ENCODE measurements at places on chromosomes 13 and 19.
A peak's percentile ranks its signal among the peaks of the same experiment; 100 is the strongest.

GRCh38 chr13:40271931-40272775, 394.3 kb downstream of the FOXO1 start:
- no peak for DNase-seq

- no peak for DNase-seq
Observed at GRCh38 chr19:13040232-13040947, 45.1 kb downstream of the NFIX start.

DNA sequence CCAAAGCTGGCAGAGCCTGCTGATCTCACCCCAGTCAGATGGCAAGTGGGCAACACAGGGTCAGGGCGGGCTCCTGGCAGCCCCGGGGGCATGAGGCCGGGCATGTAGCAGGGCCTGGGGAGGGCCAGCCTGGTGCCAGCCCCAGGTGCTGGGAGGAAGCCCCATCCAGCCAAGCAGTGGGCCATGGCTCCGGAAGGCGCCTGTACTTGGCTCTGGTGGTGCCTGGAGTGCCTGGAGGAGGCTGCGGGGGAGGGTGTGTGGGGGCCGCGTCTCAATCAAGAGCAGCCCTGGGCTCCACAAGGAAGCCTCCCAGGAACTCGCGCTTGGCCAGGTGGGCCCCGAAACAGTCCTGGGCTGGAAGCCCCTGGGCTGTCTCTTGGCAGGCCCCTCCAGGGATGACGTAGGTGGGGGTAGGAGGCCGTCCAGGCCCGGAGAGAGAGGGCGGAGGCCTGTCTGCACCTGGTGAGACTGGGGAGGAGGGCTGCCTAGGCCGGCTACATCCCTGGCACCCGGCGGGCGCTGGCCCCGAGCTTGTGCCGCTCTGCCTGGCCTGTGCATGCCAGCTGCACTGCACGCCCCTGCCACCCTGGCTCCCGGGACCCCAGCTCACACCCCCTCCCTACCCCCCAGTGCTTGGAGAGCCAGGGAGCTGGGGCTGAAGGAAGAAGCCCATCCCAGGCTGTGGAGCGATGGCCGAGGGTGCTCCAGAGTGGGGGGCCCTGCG, 45.9 kb downstream of the COMP start:
- DNase-seq: no peak

GRCh38 chr19:49566302-49566701, 14.1 kb downstream of the NOSIP start:
- no peak for DNase-seq

- DNase-seq: peak; percentile 41
Observed at GRCh38 chr19:35868172-35868822, at the start of gene APLP1. TSS of gene APLP1 (plus strand) at chr19:35868574. CDS start at chr19:35868637, 63 bp downstream.

GRCh38 chr13:36998624-36999041, 507 bp downstream of the ALG5 start:
- peak; percentile 16 for DNase-seq

DNA sequence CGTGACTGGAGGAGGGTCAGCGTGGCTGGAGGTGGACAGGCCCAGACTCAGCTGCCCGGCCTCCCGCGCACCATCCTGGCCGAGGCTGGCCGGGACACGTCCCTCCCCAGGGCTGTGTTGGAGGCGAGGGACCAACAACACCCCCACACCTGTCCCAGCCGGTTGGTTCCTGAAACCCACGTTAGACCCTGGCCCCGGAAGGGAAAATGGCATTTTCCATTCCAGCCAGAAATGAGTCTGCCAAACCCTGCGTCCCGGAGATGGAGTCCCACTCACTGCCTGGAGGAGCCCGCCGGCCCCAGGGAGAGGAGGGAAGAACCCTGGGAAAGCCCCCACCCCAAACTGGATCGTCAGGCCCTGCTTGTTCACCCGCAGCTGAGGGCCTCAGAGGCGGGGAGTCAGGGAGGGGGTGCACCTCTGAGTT, 4.8 kb upstream of the WDR18 start:
- no peak for DNase-seq

DNA sequence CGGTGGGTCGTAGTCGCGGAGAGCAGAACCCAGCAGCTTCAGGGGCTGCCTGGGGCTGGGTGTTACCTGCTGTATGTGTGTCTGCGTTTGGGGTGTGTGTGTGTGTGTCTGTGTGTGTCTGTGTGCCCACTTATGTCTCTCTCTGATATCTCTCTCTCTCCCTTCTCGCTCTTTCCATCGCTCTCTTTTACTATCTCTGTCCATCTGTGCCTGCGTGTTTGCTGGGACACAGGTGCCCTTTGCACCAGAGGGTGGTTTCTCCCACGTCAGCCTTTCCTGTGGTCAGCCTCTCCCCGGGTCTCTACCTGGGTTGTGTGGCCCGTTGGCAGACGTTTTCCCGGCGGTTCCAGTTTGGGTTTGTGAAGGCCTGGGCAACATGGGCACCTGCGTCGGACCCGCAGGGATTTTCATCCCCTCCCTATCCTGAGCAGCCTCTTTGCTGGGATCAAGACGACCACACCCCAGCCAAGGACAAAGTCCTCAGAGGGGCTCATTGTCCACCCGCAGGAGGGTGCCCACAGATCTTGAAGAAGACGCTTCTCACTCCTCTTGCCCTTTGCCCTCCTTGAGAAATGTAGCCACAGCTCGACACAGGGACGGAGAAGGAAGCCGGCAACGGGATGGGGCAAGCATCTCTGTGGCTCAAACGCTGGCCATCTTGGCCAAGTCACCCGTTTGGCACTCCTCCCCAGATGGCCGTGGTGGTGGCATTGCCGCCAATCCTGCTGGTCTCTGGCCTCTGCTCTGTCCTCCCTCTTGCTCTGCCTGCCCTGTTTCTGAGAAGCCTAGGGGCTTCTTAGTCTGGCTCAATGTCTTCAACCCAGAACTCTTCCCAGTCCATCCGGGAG, 43.3 kb downstream of the ZNF146 start:
- no peak for DNase-seq

GRCh38 chr19:17869114-17869608, 2.6 kb upstream of the SLC5A5 start:
- DNase-seq: no peak

GRCh38 chr13:105918842-105919741, 616.4 kb downstream of the EFNB2 start:
- no peak for DNase-seq

DNA sequence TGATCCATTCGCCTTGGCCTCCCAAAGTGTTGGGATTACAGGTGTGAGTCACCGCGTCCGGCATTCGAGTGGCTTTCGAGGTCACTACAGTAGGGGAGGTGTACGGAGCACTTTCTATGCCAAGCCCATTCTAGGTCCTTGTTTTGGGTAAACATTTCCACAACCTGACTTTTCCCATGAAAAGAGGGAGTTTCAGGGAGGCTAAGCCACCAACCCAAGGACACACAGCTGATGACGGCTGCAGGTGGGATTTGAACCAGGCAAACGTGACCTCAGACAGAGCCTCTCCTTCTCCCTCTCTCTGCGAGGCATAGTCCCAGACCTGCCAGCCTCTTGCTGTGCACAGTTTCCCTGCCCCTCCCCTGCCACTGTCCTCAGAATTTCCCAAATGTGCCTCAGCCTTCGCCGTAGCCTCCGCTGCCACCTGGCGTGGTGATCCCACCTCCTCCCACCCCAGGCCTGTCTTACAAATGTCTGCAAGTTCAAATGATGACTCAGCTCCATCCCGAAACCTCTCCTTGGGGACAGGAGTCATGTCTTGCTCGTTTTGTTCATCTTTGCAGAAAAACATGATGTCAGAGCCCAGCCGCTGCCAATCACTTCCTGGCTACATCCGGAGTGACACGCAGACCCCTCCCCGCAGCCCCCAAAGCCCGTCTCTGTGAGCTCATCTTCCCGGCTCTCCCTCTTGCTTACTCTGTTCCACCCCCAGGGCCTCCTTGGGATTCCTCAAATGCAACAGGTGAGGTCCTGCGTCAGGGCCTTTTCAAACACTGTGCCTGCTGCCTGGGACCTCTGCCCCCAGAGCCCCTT, 6.6 kb upstream of the GADD45B start:
- peak; percentile 25 for DNase-seq

DNA sequence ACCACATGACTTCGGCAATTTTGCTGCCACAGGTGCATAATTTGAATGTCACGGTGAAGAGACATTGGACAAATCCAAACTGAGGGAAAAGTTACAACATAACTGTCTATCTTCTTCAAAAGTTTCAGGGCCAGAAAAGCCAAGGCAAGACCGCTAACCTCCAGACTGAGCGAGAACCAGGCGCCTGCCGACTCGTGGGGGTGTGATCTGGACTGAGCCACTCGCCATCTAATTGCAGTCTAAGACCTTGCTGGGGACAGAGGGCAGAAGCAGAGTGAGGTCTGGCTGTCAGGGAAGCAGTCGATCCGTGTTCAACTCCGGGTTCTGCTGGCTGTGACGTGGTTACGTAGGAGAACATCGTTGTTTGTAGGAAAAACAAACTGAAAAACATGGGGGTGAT, 88.6 kb downstream of the SPACA7 start:
- DNase-seq: no peak

- no peak for DNase-seq
Observed at GRCh38 chr19:57363688-57364181, 384 bp downstream of the TRAPPC2B start.

DNA sequence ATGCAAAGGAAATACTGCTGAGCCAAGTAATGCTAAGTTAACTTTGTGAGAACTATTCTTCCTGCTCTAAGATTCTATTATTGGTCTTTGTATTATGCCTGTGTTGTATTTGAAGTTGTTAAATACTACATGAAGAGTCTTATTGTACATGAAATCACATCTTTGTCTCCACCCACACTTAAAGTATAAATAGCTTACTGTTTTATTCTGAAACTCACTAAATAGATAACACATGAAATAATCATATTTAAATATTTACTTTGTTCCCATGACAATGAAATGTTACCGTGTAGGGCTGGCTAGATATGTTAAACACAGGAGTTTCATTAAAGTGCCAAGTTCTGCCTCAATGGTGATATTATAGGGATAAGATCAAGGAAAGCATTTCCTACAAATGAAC, 562.1 kb upstream of the ATXN8OS start:
- DNase-seq: no peak

- DNase-seq: no peak
Observed at GRCh38 chr13:94218951-94219350, 260.5 kb downstream of the DCT start.

DNA sequence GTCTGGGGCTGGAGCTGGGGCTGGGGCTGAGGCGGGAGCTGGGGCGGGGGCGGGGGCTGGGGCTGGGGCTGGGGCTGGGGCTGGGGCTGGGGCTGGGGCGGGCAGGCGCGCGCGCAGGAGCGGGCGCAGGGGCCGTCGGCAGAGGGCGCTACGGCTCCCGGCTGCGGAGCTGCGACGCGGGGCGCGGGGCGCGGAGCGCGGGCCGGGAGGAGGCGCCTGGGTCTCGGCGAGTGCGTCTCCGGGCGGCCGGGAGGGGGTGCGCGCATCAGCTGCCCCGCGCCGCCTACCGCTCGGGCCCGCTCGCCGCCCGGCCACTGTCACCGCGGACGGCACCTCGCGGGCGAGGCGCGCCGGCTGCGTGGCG, 422 bp upstream of the MTUS2 start:
- peak; percentile 38 for DNase-seq

DNA sequence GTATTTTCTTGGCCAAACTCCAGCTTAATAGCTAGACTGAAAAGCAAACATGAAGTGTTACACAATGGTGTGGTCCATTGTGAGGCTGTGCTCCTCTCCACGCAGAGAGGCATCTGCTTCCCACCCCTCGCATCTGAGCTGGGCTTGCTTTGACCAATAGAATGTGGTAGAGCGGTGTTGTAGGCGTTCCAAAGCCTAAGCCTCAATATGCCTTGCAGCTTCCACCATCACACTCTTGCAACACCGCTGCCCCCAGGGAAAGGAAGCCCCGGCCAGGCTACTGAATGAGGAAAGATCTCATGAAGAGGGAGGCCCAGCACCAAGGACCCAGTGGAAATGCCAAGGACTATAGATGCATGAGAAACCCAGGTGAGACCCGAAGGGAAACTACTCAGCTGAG, 9.4 kb downstream of the FLT1 start:
- DNase-seq: no peak

GRCh38 chr19:48006762-48007161, 12.3 kb downstream of the ELSPBP1 start:
- no peak for DNase-seq

DNA sequence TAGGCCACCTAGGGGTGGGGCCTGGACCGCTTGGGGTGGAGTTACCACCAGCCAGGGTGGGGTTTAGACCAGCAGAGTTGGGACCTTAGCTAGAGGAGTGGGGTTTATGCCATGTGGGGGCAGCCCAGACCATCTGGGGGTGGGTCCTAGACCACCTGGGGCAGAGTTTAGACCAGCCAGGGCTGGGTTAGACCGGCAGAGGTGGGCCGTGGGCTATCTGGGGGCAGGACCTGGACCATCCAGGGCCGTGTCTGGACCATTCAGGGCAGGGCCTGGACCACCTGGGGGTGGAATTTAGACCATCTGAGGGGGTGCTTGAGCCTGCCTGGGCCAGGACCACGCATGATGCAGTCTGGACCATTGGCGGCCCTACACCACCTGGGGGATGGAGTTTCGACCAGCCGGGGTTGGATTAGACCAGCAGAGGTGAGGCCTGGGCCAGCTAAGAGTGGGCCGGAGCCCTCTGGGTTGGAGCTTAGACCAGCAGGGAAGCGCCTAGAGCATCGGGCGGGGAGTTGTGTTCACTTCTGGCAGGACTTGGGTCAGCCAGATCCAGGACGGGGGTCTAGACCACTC, 10.0 kb upstream of the CACNG6 start:
- no peak for DNase-seq

- DNase-seq: no peak
Observed at GRCh38 chr13:29507356-29507755, 88.1 kb downstream of the SLC7A1 start.

GRCh38 chr13:27792393-27793218, at the start of gene GSX1:
TSS of gene GSX1 (plus strand) at chr13:27792483. CDS start at chr13:27792691, 208 bp downstream.
- peak; percentile 48 for DNase-seq

DNA sequence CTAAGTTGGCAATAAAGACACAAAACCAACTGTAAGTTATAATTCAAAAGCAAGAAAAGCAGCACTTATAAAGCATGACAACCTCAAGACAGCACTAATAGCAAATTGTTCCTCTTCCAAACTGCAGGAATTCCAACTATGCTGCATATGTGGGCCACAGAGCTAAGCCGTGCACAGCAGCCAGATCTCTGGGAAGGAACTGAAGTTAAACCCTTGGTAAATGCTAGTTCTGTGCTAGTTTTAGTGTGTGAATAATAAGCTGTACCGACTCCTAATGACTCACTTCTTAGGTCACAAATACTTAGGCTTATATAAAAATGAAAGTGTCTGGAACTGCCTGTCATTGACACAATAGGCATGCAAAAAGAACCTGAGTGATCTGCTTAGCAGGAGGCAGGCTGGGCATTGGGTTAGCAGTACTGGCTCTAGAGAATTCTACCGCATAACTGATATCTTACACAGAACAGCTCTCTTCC, 21.2 kb upstream of the GTF3A start:
- peak; percentile 64 for DNase-seq

All from inflammatory macrophage treated with lipopolysaccharide for 4 hours (primary cell).